ENCODE measurements at places on chromosomes 12 and 14.

GRCh38 chr12:18864900-18865561, 127.1 kb downstream of the CAPZA3 start:
- no peak for DNase-seq

DNA sequence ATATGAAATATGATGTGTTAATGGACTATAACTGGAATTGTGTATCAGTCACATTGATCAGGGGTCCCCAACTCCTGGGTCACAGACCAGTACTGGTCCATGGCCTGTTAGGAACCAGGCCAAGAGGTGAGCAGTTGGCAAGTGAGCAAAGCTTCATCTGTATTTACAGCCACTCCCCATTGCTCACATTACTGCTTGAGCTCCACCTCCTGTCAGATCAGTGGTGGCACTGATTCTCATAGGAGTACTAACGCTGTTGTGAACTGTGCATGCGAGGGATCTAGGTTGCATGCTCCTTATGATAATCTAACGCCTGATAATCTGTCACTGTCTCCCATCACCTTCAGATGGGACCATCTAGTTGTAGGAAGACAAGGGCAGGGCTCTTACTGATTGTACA, 72.3 kb downstream of the CDK17 start:
- no peak for DNase-seq

GRCh38 chr12:90428881-90429280, 526.1 kb downstream of the CCER1 start:
- no peak for DNase-seq

- DNase-seq: no peak
Measured at GRCh38 chr12:105930557-105931503, 207.9 kb downstream of the NUAK1 start.

- no peak for DNase-seq
Measured at GRCh38 chr12:105573574-105573973, 243.1 kb downstream of the C12orf75 start.
